Subcutaneous preadipocyte (primary cell): ENCODE measurements at places on chromosomes 11 and 22. TPM values are rescaled to one million over a fixed set of nuclear protein-coding genes. Genes with fewer than 3 reads are reported as not detected.

Gene SCGB2A2
- not detected in 2 replicates for total RNA-seq

Gene KCNQ1OT1
- total RNA-seq: 3.3 and 4.7 TPM in 2 replicates

Gene HEPN1
- total RNA-seq: 0.20 TPM in 1 of 2 replicates, not detected in the other

Gene FOXRED1
- total RNA-seq: 12.1 and 20.7 TPM in 2 replicates

Gene FGF19
- not detected in 2 replicates for total RNA-seq

Gene RABL2B
- total RNA-seq: 8.1 and 17.4 TPM in 2 replicates

Gene KRTAP5-1
- not detected in 2 replicates for total RNA-seq

Gene CRYBB3
- not detected in 2 replicates for total RNA-seq

Gene HTR3B
- under 0.01 TPM in 1 of 2 replicates, not detected in the other for total RNA-seq

Gene CHRNA10
- total RNA-seq: 1.5 and 1.6 TPM in 2 replicates

Gene UBQLN3
- total RNA-seq: not detected in 2 replicates

Gene C11orf42
- total RNA-seq: not detected in 2 replicates

Gene POLR3H
- total RNA-seq: 22.4 and 24.2 TPM in 2 replicates

Gene OR5AP2
- not detected in 2 replicates for total RNA-seq

Gene KIRREL3
- total RNA-seq: under 0.01 TPM in 2 replicates

Gene C11orf21
- total RNA-seq: not detected in 2 replicates

Gene APOL5
- under 0.01 TPM in 1 of 2 replicates, not detected in the other for total RNA-seq

Gene PGM2L1
- total RNA-seq: 0.98 and 1.1 TPM in 2 replicates

Gene SLC22A6
- not detected in 2 replicates for total RNA-seq

Gene SCUBE1
- not detected in 2 replicates for total RNA-seq

Gene CENPM
- total RNA-seq: 25.6 and 26.5 TPM in 2 replicates

Gene APOL1
- 3.1 and 10.3 TPM in 2 replicates for total RNA-seq

Gene SLC17A6
- total RNA-seq: not detected in 2 replicates

Gene SESN3
- 10.4 and 19.5 TPM in 2 replicates for total RNA-seq
